Suppressor macrophage treated with lipopolysaccharide for 4 hours (primary cell): ENCODE measurements at places on chromosomes 6 and 20.

GRCh38 chr20:1377341-1377871, 15.4 kb downstream of the FKBP1A start:
- DNase-seq, result no peak

DNA sequence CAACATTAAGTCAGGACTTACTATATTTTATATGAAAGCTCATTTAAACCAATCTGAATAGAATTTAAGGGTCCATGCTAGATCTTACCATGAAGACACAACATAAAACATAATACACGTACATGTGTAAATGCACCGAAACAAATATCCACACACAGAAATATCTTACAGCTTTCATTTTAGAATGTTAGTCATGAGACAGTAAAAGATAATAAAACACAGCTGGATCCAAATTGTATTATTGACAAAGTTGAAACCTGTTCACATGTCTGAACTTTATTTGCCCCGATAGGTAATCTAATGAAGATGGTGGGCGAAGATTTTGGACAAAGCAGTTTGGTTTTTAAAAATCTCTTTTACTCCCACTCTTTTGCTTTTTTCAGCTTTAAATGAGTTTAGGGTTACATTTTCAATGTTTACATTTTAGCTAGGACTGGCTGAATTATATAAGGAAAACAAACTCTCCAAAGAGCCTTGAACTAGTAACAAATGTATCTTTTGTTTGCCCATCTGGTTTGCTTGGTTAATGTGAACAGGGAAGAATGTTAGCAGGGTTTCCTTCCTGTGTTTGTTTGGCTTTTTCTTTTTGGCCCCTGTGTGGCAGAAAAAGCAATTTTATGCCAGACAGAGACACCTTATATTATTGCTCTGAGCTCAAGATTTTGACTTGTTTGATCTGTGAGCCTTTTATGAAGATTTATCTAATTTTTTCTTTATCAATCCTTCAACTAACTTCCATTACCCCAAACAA, 5.1 kb upstream of the TMEM181 start:
- DNase-seq, result no peak

- DNase-seq, result no peak
Measured at GRCh38 chr20:48285656-48286055, 500.4 kb upstream of the SULF2 start.

DNA sequence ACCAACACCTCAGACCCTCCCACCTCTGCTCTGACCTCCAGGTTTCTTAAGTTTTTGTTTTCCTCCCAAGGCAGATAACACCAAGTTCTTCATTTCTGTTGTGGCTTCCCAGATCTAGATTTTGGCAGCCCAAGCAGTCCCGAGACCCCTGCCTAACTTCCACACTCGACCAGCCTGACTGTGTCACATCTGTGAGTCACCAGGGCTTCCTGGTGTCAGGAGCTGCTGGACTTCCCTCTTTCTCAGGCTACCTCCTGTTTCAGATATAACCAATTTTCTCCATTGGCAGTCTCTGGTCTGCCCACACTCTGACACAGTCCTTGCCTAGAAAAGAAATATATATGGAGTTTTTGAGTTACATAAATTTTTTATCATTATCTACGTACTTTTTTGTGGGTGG, 46.1 kb upstream of the CCN6 start:
- peak; percentile 87 for DNase-seq

- no peak for DNase-seq
Measured at GRCh38 chr6:105374010-105374420, 28.9 kb downstream of the PREP start.

DNA sequence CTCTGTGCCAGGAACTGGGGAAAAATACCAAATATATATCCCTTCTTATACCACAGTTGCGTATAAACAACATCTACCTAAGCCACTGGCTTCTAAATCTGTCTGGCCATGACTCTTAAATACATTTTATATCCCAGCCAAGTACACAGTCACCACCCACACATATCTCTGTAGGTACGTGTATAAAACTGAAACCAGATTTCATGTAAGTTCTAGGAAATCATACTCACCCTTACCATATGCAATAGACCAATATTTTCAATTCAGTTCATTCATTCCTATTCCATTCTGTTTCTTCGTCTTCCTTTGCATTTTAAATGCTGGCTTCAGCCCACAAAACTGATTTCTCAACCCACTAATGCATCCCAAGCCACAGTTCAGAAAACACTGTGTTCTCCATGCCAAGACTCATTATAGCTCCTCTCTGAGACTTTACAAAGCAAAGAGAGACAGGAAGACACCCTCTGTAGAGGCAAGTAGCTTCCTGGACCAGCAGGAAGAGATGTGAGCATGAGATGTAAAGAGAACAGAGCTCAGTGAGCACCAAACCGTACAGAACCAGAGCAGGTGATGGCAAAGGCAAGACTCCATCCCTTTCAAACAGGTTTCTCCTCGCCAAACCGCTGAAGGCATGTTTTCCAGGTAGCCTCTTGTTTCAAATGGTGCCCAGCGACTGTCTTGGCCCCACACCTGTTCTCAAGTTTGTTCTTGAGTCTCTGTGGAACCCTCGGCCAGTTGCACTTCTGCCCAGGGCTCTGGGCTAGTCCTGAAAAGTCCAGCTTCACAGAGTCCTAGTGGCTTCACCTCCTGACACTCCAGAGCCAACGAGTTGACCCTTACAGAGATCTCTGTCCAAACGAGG, 18.7 kb downstream of the FAM50B start:
- no peak for DNase-seq
